ENCODE measurements at places on chromosomes 11 and 22.

DNA sequence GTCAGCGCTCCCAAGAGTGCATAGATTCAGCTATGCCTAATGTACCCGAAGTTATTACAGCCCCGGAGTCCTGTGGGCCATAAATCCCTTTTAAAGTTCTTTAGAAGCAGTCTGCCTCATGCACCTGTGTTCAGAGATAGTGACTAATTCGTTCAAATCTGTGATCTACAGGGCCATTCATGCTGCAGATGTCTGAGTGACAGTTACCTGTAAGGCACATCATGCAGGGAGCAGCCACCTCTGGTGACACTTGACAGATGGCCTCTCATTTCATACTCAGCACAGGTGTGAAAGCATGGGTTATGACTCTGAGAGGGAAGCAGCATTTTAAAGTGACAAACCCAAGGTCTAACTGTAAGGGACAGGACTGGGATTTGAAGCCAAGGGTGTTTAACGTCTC, 2.4 kb upstream of the E2F8 start:
- DNase-seq = no peak

DNA sequence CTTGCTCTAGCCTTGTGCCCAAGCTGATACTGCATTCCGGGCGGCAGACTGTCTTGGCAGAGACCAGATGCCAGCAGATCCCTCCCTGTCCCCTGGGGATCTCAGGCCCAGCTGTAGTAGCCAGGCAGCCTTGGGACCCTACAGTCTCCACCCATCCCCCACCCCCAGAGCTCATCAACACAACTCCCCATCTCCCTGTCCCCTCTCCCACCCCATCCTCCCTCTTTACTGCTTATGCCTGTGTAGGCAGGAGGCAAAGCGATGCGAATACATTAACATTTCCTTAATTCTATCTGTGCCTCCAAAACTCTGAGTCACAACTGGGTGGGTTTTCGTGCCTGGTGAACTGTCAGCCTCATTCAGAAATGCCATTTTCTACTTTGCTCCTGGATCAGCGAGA, 547.6 kb downstream of the BUD13 start:
- DNase-seq = no peak

DNA sequence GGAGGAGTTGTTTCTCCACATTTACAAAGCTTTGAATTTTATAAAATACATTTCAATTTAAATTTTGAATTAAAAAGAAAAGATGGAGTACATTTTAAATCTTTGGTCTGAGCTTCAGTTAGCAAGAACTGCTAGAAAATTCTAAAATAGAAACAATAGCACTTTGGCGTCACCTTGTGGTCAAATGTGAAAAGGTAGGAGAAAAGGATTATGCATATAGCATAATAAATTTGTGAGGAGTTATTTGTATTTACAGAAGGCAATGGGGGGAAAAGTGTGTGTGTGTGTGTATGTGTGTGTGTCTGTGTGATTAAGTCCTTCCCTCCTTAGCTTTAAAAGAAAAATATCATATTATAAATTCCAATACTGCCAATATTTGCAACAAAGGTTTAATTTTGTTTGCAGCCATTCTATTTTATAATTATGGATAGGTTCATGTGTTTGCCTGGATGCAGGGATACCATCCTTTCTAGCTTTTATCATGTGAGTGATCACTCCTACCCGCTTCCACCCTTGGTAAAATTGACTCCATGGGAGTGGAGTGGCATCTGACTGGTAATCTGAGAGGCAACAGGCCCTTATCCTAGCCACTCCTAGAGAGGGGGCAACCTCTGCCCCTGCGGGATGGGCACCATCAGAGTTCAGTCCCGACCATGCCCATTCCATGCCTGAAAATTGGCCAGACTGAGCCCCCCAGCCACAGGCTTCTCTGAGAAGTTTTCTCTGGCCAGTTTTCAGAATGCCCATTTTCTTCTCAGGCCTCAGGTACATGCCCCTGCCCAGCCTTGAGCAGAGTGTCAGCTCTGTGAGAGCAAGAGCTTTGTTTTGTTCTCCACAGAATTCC, 13.6 kb upstream of the LGR4 start:
- DNase-seq = peak; percentile 41

DNA sequence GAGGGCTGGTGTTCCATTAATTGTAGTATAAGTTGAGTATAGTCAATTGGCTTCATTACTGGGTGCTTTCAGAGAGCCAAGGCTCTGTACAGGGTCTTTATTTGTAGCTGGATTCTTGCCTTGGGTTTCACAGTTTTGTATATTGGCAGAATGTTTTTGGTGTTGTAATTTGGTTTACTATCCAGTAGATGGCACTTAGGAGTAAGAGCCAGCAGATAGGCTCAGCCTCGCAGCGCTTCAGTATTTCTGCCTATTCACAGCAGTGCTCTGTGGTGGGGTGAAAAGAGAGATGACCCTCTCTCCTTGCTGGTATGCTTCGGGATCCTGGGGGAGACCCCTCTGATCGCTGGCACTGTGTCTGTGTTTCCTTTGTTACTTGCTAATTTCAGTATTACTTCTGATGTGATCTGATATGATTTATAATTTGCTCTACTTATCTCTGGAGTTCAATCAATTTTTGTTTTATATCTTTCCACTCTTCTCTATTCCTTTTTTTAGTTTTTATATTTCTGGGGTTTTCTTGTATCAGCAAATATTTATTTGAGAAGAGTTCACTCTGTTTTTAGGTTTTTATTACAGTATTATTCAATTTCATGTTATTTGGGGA, 52.2 kb downstream of the ANO5 start:
- DNase-seq = peak; percentile 7

DNA sequence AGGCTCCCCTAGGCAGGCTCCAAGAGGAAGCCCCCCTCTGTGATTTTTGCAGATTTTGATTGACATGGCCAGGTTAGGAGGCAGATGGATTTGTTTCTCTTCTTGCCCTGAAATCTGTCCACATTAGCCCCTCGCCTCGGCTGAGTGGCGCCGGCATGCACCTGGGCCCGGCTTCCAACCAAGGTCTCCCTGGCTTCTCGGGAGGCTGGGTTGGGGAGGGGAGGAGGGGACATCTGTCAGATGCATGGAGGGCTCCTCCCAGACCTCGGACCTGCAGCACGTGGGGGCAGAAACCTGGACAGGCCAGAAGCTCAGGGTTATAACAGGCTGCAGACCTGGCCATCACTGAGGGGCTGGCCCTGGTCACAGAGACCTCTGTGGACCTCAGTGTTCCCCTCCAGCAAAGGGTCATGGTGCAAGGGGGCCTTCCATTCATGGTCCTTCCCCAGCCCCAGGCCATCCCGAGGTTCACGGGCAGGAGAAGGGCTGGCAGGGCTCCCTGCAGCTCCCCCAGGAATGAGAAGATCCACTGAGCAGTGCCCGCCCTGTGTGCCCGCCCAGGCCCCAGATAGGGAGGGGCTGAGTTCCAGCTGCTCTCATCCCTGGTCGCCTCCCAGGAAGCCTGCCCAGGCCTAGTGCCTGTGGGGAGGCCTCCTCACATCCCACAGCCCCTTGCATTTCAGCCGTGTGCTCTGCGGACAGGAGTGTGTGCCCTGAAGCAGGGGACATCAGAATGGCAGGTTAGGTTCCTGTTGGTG, 747.8 kb downstream of the BRD1 start:
- DNase-seq = no peak

DNA sequence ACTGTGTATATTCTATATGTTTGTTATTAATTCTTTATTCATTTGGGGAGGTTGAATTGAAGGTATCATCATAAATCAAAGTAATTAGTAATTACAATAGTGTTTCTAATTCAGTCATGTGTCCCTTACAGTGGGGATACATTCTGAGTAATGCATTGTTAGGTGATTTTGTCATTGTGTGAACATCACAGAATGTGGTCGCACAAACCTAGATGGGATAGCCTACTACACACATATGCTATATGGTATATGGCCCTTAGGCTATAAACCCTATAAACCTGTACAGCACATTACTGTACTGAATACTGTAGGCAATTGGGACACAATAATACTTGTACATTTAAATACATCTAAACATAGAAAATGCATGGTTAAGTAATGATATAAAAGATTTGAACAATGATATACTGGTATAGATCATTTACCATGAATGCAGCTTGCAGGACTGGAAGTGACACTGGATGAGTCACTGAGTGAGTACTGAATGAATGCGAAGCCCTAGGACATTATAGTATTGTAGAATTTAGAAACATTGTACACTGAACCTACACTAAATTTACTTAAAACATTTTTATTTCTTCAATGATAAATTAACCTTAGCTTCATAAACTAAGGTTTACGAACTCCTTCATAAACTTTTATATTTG, 936.2 kb upstream of the CHORDC1 start:
- DNase-seq = no peak

DNA sequence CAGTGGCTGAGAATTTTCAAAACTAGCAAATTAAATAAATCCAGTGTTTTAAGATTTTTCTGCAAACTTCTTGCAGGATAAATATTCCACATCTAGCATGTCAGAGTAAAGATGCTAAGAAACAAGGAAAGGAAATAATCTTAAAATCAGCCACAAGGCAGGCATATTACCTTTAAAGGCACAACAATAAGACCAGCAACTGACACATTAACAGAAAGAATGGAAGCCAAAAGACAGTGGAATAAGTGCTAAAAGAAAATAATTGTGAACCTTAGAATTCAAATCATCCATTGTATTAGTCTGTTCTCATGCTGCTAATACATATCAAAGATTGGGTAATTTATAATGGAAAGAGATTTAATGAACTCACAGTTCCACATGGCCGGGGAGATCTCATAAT, 132.4 kb downstream of the FAR1 start:
- DNase-seq = no peak

DNA sequence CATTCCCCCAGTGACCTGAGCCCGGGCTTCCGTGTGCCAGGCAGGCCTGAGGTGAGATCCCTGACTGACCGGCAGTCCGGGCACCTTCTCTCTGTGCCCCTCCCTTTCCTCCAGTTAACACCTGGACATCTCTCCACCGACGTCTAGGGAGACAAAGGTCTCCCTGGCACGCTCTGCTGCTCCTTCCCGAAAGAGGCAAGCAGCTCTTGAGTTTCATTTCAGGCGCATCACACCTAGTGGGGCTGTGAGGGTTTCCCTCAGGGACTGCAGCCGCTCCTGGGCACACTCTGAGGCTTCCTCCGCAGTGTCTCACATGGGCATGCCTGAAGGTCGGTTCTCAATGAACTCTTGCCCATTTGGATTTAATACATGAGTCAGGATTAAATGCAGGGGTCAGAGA, 322.7 kb downstream of the CTTN start:
- DNase-seq = no peak

- DNase-seq = peak; percentile 66
Observed at GRCh38 chr11:13962562-13963168, at the start of gene SPON1. TSS of gene SPON1 (plus strand) at chr11:13962723. CDS start at chr11:13962905, 182 bp downstream.

DNA sequence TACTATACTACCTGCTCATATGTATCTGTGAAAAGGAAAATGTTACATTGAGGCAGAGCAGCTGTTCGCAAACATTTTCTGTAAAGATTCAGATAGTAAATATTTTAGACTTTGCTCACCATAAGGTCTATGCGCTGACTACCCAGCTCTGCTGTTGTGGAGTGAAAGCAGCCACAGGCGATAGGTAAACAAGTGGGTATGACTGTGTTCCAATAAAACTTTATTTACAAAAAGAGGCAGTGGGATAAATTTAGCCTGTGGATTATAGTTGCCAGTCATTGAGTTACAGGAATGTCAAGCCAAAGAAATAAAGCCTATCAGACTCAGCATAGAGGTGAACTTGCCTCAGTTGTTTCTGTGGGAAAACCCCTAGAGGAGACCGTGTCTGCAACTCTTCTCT, 487.7 kb upstream of the API5 start:
- no peak for DNase-seq

DNA sequence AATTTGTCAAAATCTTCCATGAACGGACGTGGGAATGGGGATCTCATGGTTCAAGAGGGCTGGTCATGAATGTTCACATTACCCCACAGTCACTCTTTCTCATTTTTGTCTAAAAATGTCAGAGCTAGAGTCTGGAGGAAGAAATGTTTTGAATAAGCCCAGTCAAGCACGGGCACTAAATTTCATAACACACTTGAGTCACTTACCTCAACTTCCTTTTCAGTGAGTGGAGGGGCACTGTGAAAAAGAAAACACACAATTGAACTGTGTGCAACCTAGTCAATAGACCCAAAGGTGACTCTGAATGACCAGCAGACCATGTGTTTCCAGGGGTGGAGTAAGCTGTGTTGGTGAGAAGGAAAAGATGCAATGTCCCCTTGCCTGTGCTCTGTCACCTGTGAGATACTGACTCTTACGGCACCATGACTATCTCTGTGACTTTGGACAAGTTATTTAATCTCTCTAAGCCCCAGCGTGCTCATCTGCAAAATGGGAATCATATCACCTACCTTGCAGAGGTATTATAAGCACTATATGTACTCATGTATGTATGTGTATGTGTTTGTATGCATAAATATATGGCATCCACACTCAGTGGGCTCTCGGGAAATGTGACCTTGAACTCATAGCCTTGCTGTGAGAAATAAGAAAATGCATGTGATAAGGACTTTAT, 38.2 kb upstream of the LYVE1 start:
- peak; percentile 56 for DNase-seq

DNA sequence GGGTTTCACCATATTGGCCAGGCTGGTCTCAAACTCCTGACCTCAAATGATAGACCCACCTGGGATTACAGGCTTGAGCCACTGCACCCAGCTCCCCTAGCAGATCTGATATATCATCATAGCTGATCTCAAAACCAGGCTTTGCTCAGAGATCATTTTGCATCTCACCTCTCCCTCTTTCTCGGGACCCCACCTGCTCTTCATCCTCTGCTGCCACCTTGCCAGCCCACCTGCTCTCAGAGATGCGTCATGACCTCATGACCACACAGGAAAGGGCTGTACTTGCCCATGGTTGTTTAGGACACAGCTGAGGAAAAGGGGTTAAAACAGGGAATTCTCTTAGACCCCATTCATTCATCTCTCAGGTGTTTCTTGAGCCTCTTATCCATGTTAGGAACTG, 27.4 kb downstream of the POU2F3 start:
- DNase-seq = no peak

DNA sequence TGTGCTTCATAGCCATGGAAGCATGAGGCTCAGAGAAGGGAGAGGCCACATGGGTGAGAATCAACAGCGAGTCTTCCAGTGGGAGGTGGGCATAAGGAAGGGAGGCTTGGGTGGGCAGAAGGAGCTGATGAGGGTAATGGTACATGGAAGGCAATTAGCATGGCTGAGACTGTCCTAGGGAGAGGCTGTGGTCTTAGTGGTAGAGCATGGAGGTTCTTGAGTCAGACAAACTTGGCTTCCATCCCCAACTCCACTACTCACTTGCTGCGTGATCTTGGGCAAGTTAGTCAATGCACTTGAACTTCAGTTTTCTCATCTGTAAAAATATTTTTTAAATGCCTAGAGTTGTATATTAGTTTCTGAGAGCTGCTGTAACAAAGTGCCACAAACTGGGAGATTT, 227.2 kb upstream of the E2F8 start:
- DNase-seq = no peak
